Naive thymus-derived CD4-positive, alpha-beta T cell (primary cell): ENCODE measurements at places on chromosomes 13 and 19.

GRCh38 chr19:3413796-3414327 lies 47.5 kb downstream of the NFIC start:
- no peak for DNase-seq

- no peak for DNase-seq
Measured at GRCh38 chr19:47377208-47377701, 28.1 kb downstream of the DHX34 start.

DNA sequence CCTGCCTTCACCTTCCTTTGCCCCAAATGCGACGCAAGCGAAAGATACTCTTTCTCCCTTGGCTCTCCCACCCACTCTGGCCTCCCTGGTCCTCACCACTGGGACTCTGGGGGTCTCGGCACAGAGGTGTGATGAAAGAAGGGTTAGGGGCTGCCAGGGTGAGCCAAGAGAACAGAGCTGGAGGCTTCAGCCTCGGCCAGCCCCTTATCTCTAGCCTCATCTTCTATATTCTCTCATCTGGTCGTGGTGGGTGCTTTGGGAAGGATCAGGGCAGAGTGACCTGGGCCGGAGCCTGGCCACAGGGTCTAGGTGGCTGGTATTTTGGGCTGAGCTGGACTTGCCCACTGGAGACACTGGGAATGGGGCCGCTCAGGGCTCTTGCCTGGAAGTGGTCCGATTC lies 71.1 kb upstream of the KCTD15 start:
- no peak for DNase-seq

DNA sequence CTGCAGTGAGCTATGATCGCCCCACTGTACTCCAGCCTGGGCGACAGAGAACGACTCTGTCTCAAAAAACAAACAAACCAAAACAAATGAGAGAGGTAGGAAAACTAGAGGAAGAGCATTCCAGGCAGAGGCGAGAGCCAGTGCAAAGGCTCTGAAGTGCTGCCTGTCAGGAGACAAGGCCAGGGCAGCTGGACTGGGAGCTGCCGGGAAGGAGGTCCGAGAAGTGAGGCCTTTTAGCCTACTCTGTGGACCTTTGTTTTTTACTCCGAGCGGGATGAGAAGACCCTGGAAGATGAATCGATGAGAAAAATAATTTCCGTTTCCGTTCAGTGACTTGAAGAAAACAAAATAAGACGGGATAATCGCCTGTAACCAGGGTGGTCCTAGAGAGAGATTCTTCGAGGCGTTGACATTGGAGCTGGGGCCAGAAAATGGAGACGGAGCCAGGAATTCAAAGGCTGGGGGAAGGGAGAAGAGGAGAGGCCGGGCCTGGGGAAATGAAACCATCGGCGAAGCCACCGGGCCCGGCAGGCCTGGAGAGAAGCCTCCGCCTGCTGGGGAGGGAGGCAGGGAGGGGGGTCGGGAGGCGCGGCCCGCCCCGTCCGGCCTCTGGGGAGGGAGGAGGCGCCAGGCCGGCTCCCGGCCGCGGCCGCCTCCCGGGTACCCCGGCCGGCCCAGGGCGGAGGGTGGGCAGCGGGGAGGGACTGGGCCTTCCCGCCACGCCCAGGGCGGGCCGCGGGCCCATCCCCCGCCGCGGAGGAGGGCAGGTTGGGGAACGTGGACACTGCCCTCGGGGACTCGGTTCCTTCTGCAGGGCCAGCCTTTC lies 7.8 kb upstream of the SERTAD1 start:
- DNase-seq = peak; percentile 51

DNA sequence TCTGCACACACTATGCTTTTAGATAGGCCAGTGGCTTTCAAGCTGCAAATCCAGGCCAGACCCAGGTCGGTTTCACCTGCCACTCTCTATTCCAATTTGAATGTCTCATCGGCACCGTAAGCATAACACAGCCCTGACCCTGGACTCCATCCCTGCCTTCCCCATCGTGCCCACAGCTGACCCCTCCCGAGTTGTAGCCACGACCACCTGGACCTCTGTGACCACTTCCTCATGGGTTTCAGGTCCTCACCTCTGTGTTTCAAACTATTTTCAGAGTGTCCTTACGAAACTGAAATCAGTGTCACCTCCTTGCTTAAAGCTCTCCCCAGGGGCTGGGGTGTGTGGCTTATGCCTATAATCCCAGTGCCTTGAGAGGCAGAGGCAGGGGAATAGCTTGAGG lies 9.0 kb upstream of the HSH2D start:
- DNase-seq = no peak

- DNase-seq = peak; percentile 22
Measured at GRCh38 chr19:13902993-13903555, 2.8 kb downstream of the BRME1 start.

GRCh38 chr13:23159760-23160637 lies 20.8 kb upstream of the SGCG start:
- DNase-seq = no peak
